ENCODE measurements at places on chromosomes 7 and 10.

DNA sequence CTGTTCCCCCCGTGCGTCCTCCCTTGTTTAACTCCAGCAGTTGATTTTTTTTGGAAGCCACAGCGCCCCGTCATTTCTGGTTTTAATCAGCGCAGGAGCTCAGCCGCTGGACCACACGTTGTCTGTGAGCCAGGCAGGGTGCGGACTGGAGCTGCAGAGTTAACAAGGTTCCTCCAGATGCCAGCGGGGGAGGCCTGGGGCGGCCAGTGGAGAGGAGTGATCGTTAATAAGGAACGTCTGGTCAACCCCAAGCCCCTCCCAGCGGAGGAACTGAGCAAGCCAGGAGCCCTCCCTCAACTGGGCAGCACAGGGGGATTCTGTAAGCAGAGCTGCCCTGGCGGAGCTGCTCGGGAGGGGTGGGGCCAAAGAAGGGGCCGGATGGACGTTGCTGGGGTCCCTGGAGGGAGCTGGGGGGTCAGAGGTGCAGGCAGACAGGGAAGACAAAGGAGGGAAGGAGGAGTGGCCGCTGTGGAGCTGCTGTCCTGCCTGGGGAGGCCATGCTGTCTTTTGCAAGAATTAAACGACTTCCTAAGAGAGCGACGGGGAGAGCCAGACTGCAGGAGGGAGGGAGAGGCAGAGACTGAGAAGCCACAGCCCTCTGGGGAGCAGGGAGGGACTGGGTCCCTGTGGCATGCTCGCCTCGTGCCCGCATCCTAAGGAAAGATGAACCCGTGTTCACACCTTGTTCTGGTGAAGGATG is 537.1 kb upstream of the FOXK1 start:
- no peak for DNase-seq

- DNase-seq = no peak
These were observed 111.5 kb downstream of the PLXNA4 start for GRCh38 chr7:132464740-132465139.

DNA sequence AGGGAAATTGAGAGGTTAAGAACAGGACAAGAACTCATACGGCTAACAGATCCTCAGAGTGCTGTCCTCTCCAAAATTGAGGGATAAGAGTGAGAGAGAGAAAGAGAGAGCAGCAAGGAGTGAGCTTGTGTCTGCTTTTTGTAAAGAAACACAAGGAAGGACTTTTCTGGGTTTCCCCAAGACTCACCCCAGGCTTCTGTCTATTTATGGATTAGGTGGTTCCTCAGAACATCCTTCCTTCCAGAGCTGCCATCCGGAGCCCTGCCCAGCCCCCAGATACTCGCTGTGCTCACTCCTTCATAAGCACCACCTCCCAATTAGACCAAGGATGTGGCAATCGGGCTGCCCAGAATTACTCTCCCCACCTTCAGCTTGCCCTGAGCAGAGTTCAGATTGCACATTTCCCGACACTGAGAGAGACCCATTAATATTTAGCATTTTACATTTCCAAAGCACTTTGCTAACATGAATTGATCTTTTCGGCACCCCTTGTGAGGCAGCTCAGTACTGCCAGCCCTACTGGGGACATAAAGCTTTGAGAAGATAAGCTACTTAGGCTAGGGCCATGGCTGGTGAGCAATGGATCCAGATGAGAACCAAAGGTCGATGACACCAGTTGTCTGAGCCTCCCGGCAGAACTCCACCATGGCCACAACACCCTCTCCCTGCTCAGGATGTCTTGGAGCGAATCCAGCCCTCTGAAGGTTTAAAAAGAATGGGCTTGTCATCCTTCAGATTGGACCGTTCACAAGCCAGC is 19.2 kb upstream of the R3HCC1L start:
- no peak for DNase-seq

- DNase-seq = no peak
These were observed 39.4 kb upstream of the TNRC18 start for GRCh38 chr7:5463031-5463430.

GRCh38 chr7:6379886-6380285 is 67.9 kb downstream of the DAGLB start:
- no peak for DNase-seq

GRCh38 chr7:83652481-83652880 is 3.5 kb upstream of the SEMA3E start:
- DNase-seq = no peak

DNA sequence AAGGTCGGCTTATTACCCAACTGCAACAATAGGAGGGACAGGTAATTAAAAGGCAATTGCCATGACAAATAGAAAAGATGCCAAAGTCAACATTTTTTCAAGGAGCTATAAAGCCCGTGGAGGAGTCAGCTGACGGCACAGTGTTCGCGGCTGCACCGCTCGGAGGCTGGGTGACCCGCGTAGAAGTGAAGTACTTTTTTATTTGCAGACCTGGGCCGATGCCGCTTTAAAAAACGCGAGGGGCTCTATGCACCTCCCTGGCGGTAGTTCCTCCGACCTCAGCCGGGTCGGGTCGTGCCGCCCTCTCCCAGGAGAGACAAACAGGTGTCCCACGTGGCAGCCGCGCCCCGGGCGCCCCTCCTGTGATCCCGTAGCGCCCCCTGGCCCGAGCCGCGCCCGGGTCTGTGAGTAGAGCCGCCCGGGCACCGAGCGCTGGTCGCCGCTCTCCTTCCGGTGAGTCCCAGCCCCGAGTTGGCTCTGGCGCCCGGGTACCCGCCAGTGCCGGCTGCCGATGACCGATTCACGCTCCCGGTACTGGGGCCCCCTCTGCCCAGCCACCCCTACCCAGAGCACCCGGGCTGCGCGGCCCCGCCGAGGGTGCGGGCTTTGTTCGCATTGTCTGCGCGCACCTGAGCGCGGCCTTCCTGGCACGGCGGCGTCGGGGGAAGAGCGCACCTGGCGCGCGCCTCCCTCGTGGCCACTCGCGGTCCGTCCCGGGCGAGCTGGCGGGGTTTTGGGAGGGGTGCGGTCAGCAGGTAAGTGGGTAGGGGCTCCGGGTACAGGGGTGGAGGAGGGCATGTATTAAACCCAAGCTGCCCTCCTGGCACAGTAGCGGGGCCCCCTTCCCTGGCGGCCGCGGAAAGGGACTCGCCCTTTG is at the start of gene VWA2:
VWA2 (plus strand) TSS at position 138 of the 877 bp plus-strand sequence. CDS start 9,460 bp downstream, outside the sequence.
- DNase-seq = no peak

GRCh38 chr7:44223362-44224079 is 22.7 kb downstream of the YKT6 start:
- no peak for DNase-seq

GRCh38 chr10:98394851-98395440 is 20.0 kb downstream of the PYROXD2 start:
- no peak for DNase-seq

- no peak for DNase-seq
These were observed at the start of gene SLIT1 for GRCh38 chr10:97185326-97186058. Gene SLIT1, minus strand, starts transcription at chr10:97185959. Its CDS starts 285 bp downstream, at chr10:97185674.

GRCh38 chr10:4391683-4392082 is 434.3 kb upstream of the AKR1E2 start:
- no peak for DNase-seq

DNA sequence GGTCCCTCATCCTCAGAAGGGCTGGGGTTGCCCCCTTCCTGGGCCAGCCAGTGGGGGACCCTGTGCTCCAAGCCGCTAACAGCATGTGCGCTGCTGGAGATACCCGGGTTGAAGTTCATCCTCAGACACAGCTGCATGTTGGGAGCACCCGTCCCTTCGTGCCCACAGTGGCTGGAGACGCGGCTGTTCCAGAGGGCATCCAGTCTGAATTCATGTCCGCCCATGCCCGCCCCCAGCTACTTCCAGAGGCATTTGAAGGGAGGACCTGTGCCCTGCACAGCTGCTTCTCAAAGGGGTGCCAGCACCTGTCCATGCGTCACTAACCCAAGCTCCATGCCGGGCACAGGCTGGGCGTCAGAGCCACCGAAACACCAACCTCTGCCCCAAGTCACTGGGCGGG is 68.1 kb upstream of the ADGRA1 start:
- DNase-seq = no peak

GRCh38 chr7:77797734-77798393 is 370 bp downstream of the TMEM60 start:
- no peak for DNase-seq

DNA sequence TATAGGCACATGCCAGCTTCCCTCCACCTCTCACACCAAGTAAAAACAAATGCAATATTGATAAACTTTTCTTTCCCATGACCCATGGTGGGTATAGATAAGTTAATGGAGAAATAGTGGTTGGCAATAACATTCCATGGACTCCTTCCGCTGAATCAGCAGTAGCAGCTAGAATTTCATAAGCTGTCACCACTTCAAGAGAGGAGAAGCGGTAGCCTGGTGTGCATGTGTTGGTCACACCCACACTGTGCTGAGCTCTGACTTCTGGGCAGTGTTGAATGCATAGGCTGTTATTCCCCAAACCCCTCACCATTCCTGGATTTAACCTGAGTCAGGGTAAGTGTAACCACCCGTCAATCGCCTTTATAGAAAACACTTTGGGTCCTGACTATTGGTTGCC is 32.5 kb upstream of the BMPER start:
- no peak for DNase-seq

DNA sequence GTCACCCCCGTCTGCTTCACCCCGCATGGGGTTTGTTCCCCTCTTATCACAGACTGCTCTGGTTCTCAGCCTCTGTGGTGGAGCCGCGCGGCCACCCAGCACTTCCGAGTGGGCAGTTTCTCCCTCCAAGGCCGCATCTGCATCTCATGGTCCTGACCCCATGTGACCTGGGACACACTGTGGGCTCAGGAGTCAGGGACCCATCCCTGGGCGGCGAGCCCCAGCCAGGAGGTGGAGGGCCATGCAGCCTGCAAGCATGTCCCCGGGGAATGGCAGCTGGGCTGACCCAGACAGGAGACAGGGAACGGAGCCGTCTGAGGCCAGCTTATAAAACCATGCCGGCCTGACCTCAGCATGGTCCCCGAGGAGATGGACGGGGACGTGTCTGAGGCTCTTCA is 25.2 kb upstream of the TTYH3 start:
- no peak for DNase-seq

DNA sequence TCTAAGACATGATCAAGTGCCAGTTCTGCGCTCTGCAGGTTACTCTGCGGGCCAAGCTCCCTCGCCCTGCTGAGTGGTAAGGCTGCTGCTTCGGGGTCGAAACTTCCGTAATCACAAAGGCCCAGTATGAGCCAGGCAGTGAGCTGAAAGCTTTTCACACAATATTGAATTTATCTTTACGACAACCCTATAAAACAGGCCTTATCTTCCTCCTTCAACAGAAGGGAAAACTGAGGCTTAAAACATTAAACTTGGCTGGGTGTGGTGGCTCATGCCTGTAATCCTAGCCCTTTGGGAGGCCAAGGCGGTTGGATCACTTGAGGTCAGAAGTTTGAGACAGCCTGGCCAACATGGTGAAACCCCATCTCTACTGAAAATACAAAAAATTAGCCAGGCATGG is 83.3 kb downstream of the FAM107B start:
- no peak for DNase-seq

GRCh38 chr7:38594949-38595348 is 36.2 kb downstream of the AMPH start:
- no peak for DNase-seq

DNA sequence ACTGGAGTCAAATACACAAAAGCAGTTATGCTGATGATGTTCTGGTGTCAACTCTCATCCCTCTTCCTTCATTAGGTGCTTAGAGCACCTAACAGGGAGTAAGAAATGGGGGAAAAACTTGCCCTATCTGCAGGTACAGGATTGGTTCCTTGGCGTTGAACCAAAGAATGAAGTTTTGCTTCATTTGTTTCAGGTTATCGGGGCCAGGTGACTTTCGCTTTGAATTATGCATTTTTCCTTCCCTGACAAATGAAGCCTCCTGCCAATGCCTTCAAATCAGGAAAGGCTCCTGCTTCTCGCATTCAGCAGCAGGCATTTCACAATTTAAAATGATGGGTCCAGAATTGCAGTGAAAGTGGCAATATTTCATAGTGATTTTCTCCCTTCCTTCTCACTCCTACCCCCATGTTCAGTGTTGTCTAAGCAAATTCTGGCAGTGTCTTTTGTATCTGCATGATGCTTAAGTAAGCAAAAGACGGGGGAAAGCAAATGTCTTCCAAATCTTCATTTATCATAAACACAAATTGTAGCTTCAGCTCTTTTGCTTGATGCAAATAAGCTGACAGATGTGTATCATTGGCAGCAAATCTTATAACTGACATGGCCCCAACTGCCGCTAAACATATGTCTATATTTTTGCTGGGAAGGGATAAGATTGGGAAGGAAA is 29.4 kb downstream of the DNAJB9 start:
- no peak for DNase-seq

GRCh38 chr10:102421757-102422512 is 1.3 kb downstream of the FBXL15 start:
- DNase-seq = no peak

DNA sequence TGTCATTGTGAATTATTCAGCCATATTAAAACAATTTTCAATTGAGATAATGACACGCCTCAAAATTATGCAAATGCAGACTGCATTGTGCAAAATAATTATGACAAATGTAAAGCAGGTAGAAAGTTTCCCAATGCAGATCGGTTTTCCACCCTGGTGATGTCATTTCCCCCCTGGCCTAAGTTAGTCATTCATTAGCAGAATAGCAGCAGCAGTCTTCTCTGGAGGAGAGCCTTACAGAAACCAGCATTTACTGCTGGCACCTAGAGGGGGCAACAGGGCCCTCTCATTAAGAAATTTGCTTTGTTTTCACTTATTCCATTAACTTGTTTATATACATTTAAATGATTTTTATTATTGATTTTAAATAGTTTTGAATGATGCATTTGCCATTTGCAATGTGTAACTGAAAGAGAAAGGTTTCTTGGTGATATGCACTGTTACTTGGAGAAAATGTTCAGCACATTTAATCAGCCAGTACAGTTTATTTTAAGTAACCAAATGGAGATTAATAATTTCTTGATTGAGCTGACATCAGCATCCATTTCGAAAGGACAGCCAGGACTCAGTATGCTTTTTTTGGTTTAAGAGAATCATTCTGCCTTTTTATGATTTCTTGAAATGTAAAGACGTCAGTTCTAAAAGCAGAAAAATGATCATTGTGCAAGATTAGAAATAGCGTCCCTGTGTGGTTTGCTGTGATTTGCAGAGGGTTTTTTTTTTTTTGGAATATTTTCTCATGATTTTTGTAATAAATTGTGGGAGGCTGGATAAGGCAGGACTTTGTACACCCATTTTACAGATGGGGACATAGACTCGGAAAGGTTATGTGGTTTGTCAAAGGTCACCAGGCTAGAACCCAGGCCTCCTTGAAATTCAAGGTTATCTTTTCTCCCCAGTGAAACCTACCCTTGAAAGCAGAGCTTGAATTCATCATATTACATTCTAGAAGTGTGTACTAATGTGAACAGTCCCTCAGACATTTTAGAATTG is 3.5 kb downstream of the ARID5B start:
- DNase-seq = no peak
